ENCODE measurements at places on chromosomes 5 and 9.

- DNase-seq = no peak
These were observed 171.6 kb downstream of the FAM174A start for GRCh38 chr5:100706776-100707175.

- DNase-seq = no peak
These were observed 17.6 kb downstream of the CD180 start for GRCh38 chr5:67178966-67179365.

- peak; percentile 60 for DNase-seq
These were observed 56.2 kb downstream of the ACER2 start for GRCh38 chr9:19464764-19465585.

DNA sequence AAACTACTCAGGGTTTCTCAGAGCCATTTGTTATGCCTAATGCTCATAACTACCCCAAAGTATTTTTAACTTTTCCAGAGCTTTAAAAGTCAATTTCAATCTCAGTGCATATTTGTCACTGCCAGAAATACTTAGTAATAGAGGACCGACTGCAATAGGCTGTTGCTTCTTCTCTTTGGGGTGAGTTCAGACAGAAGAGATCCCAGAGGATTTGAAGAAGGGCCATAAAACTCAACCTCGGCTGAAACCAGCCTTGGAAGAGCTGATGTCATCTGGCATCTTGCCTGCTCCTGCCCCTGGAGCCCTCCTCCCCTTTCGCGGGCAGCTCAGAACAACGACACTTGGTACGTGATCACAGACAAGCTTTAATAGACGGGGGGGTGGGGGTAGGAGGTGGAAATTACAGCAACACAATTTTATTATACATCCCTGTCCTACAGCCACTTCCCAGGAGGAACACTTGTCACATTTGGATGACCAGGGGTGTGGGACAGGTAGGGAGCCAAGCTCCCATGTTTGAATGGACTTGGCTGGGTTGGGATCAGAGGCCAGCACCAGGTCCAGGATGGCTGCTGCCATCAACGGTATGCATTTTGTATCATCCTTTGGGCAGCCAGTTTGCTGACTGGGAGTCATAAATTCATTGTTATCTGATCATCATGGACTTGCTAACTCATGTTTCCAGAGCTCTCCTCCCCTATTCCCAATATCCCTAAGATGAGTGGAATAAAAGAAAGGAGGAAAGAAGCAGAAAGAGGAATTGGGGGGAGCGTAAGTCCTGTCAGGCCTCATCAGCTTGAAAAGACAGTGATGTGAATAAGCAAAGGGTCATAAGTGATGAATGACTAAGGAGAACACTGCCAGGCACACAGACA is 186.6 kb upstream of the PANK3 start:
- no peak for DNase-seq

DNA sequence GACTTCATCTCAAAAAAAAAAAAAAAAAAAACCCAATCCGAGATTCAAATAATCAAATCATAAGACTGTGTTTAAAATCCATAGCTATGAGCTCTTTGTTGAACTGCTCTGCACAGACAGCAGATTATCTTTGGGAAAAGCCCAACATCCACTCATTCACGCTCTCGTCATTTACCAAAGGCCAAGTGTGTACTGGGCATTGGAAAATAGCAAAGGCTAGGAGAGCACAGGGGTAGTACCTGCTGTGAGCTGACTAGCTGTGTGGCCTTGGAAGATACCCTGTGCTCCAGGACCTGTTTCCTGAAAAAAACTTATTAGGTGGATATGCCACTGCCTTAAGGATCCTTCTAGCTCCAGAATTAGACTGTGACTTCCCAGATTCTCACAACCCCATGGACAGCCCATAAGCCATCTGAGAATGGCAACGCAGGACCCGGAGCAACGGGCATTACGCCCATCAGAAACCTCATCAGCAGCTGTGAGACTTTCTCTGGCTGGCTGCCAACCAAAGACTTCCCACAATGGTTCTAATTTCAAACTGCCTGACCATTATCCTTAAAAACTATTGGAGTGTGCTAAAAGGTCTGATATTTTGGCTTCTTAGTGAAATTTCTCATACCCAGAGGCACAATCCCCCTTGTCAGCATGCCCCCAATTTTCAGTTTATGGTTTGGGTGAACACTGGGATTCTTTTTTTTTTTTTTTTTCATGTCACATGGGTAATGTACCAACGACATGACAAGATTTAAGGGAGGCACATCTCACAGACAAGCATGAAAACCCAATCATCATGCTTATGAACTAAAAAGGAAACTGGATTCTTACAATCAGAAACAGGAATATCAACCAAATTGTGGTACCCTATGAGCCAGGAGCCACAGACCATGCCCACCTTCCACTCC is 16.8 kb downstream of the SERINC5 start:
- DNase-seq = no peak

- DNase-seq = no peak
These were observed 271.6 kb downstream of the MAST4 start for GRCh38 chr5:66867618-66868322.

- DNase-seq = peak; percentile 85
These were observed 13.1 kb downstream of the DIAPH1 start for GRCh38 chr5:141605523-141606277.

- DNase-seq = no peak
These were observed 12.1 kb downstream of the JAK2 start for GRCh38 chr9:4997196-4997595.

DNA sequence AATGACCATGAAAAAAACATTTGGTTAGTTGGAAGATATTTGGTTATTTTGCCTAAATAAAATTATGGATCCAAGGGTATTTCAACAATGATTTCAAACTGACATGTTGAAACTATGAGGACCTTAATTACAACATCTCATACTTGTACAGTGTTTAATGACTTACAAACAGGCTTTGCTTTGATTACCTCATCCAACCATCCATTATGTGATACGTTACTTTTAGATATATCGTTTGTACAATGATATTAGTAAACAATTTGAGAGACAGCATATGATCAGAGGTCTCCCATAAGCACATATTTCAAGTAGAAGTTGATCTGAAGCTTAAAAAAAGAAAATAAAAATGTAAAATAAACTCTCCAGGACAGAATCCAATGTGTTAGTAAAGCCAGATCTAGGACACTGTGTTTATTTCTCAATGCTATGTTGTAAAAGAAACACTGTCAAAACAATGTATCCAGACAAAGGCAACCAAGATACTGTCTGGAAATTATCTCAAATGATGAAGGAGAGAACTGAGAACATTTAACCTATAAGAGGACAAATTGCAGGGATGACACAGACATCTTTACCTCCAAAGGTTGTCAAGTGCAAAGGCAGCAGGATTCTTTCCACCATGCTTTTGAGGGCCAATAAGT is 116.0 kb upstream of the TARS1 start:
- no peak for DNase-seq

DNA sequence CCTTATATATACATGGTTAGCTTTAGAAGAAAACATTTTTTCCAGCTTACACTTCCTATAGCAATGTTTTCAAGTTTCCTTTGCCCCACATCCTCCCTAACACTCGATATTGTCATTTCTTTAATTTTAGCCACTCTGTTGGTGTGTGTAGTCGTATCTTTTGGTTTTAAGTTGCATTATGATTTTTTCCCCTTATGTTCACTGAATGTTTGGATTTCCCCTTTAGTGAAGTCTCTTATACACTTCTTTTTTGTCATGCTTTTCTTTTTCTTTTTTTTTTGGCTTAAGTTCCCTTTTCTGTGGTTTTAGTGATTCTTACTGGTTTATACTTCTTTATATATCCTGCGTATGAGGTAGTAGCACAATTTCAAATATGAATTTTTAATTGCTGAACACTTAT is 58.8 kb downstream of the KDM4C start:
- DNase-seq = no peak

- DNase-seq = no peak
These were observed 44.2 kb downstream of the NACC2 start for GRCh38 chr9:136050701-136051452.

- DNase-seq = no peak
These were observed 614.1 kb upstream of the CDH9 start for GRCh38 chr5:27652505-27652904.

GRCh38 chr9:116237456-116237855 is 83.9 kb downstream of the PAPPA start:
- DNase-seq = no peak

GRCh38 chr9:21056931-21057330 is 20.8 kb downstream of the IFNB1 start:
- no peak for DNase-seq

DNA sequence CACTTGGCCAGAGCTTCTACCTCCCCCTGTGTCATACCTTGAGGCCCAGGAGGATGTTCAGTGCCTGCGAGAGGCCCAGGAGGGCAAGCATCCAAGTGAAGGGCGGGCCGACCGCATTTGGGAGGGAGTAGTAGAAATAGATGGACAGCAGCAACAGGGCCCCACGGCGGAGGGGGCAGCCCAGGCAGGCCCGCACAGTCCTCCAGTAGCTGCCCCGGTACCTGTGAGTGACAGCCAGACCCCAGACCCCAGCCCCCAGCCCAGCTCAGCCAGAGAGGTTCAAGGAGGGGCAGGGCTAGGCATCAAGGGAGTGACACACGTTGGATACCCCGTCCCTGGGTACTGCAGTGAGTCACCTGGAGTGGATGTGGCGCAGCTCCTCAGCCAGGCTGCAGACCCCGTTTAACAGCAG is 1.4 kb downstream of the STING1 start:
- DNase-seq = no peak

- DNase-seq = no peak
These were observed 305.1 kb downstream of the PSAT1 start for GRCh38 chr9:78601957-78602565.

DNA sequence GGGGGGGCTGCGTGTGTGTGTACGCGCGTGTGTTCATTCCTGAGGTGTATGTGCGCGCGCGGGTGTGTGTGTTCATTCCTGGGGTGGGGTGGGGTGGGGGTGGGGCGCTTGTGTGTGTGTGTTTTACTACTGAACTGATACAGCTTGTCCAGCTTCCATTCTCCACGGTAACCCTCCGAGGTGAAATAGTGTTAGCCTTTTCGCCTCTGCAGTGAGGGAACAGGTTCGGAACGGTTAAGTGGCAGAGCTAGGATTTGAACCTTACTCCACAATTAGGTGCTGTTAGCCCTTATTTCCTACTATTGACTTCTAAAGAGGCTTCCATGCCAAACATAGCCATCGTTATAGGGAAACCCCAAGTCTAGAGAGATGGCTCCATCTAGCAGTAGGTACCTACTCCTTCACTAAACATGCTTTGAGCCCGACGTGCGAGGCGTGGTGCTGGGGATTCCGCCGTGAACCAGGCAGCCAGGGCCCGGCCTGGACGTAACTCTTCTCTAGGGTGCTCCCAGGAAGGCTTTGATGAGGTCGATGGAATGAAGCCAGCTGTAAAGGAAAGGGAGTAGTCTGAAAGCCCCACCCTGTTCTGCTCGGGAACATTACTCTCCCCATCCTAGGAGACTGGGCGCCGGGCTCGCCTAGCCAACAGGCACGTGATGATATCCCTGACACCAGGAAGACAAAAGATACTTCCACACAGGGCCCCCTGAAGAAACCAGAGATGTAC is 782 bp upstream of the SKP1 start:
- DNase-seq = no peak

DNA sequence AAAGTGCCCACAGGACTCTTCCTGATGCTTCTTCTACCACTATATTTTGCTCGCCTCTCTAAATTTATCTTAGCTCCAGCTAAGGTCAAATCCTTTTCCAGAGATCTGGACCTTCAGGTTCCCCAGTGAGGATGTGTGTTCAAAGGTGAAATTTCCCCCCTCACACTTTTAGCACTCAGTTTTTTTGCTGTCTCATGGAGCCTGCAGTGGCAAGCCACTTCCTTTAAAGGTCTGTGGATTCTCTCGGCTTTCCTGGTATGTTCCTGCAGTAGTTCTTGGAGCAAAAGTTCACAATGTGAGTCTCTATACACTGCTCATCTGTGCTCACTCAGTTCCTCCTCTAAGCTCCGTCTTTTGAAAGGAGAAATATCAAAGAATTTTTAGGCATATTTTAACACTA is 181.4 kb downstream of the LURAP1L start:
- DNase-seq = no peak

- DNase-seq = no peak
These were observed 70.1 kb downstream of the AP3B1 start for GRCh38 chr5:78224358-78224757.

GRCh38 chr5:169115461-169116124 is 185.3 kb downstream of the SLIT3 start:
- DNase-seq = no peak

GRCh38 chr9:2216591-2216990 is 201.4 kb downstream of the SMARCA2 start:
- DNase-seq = no peak

- DNase-seq = no peak
These were observed 178.0 kb upstream of the NREP start for GRCh38 chr5:111935009-111935408.

GRCh38 chr9:120711841-120712538 is 2.3 kb downstream of the MEGF9 start:
- DNase-seq = no peak

DNA sequence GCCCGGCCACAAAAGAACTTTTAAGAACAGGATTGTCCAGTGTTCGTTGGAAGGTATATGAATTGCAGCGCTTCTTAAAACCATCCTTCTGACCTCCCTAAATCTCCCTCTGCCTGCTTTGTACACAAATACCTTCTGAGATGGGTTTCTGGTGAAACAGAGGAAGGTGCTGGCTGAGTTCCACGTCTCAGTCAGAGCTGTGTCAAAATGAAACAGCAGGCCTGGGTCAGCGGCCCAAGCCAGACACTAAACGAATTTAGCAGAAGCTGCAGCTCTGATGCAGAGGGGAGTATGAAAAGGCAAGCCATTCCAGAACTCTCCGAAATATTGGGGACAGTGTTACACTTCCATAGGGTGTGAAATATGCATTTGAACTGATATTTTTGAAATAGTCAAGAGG is 37.8 kb upstream of the CRB2 start:
- DNase-seq = no peak

GRCh38 chr5:16983972-16984371 is 47.9 kb upstream of the MYO10 start:
- no peak for DNase-seq

DNA sequence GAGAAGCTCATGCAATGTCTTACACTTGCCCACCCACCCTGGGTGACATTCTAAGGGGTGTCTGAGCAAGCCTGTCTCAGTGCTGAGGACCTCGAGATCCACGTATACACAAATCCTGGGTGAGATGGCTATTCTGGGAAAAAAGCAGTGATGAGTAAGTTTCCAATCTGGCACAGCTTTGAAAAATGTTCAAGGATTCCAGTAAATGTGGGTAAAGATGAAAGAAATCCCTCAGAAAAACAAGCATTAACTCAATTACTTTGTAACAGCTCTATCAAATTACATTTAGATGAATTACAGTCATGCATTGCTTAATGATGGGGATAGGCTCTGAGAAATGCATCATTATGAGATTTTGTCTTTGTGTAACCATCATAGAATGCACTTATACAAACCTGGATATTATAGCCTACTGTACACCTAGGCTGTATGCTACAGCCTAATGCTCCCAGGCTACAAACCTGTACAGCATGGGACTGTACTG is 26.9 kb downstream of the GOLM1 start:
- no peak for DNase-seq
